ENCODE measurements at places on chromosomes 6 and 20. TPM values are rescaled to one million over a fixed set of nuclear protein-coding genes. Genes with fewer than 3 reads are reported as not detected.

FOXF2 gene
- 0.92 TPM for polyA plus RNA-seq

C6orf58 gene
- 0.77 TPM for polyA plus RNA-seq

FOXP4 gene
- 15.1 TPM for polyA plus RNA-seq

CST4 gene
- not detected for polyA plus RNA-seq

MYH7B gene
- 114 TPM for polyA plus RNA-seq

- DNase-seq = peak; percentile 96
These were observed 163.1 kb downstream of the SOD2 start for GRCh38 chr6:159529934-159530333.

GRCh38 chr6:25014791-25015560, 79.2 kb upstream of the RIPOR2 start:
- peak; percentile 65 for DNase-seq

DNA sequence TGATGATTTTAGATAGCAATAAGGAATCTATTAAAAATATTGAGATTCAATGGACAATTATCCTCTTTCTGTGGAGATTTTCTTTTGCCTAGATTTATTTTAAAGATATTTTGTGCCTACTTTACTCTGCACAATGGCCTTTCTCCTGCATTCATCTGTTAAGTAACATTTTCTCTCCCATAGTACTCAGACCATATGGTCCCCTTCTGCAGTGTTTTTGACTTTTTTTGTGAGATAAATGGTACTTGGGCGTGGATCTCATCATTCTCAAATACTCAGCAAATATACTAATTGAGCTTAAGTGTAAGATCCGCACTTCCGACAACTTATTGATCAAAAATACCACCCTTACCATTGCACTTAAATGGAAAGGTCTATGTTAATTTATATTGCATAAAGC, 55.8 kb downstream of the PHACTR1 start:
- no peak for DNase-seq
